ENCODE measurements at places on chromosomes 7 and 10.

DNA sequence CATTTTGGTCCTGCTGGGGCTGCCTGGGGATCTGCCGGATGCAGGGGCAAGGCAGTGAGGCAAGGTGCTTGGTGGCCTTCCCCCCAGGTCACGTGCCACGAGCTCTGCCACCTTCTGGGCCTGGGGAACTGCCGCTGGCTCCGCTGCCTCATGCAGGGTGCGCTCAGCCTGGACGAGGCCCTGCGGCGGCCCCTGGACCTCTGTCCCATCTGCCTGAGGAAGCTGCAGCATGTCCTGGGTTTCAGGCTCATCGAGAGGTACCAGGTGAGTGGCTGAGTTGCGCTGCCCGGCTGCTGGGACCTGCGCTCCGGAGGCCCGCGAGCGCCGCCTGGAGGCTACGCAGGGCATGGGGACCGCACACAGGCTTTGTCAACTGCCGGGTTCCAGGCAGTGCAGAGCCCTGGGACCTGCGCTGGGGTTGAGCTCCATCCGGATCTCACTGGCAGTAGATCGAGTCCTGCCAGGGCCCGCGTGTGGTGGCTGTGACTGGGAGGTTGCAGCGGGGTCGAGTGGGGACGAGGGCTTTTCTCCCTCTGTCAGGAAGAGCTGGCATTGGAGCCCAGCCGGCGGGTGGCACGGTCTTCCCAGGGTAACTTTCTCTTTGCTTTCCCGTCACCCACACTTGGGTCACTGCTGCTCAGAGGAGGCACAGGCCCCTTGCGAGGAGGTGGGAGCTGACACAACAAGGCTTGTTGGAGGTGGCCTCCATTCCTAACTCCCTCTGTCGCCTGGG is 21.7 kb downstream of the AMZ1 start:
- DNase-seq, result no peak

DNA sequence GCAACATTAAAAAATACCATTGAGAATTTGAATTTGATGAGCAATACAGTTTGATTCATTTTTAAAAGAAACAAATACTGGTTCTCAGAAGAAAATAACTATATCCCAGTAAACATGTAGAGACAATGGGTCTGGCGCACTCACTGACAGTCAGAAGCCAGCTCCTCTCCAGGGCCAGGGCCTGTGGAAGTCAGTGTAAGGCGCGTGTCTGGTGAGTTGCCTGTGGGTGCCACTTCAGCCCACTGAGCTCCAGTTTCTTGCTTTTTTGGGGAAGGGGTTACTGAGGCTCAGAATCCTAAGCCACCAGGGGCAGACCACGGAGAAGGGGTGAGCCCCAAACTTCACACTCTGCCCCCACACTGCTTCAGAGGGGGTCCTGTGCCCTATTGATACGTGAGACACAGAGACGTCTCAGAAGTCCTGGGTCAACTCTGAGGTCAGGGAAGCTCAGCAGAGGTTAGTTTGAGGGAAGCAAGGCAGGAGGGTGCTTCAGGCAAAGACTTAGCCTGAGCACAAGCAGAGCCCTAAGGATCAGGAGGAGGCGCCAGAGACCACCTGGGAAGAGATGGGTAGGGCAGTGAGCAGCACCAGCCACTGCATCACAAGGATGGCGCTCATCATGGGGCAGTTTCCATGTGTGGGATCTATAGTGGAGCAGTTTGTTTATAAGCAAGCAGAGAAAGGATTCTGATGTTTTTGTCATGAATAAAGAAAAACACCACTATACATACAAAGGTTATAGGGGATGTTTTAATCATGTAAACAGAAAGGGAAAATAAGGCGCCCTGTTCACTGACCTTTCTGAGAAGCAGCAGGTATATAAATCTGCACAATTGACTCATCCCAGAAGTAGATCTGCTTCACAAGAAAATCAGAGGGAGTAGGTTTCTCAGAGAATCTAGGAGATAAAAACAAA is 95.7 kb downstream of the PKD1L1 start:
- DNase-seq, result no peak

GRCh38 chr10:103493362-103493915 is at the start of gene NEURL1:
Gene NEURL1 (plus strand): TSS chr10:103493705. CDS start chr10:103494388, 683 bp downstream.
- no peak for DNase-seq

DNA sequence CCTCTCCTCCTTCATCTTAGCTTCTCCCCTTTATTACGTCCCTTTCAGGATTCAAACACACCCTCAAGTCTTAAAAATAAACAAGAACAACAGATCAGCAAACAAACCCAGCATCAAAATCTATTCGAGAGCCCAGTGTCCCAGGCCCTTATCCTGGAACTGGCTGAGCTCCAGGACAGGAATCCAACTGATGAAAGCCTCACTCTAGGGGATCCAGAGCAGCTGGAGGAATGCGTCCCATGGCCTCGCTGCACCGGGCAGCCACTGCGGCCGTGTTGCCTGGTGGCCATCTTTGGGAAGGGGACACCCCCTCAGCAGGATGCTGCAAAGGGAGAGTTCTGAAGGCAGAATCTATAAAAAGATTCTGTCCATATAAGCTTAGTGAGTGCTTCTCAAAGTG is 156.5 kb upstream of the BMPER start:
- no peak for DNase-seq

GRCh38 chr7:130845581-130846085 is 111.6 kb upstream of the KLF14 start:
- no peak for DNase-seq
